ENCODE measurements at places on chromosomes 12 and 14.

DNA sequence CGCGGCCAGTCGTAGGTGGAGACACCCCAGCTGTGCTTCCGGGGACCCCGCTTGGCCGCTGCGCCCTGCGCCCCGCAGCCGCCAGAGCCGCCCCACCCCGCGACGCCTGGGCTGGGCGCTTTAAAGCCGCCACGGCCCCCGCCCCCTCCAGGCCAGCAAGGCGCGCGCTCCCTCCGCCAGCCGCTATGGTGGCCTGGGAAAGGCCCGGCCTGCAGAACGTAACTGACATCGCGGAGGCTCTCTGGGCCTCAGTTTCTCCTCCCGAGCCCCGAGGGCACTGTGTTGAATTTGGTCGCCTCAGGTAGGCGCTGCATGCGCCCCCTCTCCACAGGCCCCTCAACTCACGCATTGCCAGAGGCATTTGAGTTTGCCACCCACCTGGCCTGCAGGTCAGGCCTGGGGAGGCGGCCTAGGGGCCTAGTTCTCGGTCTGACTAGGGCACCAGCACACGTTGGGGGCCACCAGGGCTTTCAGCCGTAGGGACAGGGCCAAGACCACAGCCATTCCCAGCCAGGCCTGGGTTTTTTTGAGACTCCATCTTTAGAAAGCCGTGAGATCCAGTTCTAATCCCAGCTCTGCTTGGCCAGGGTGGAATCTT, at the start of gene NGB:
Gene NGB (minus strand): TSS at position 94 of the 598 bp plus-strand sequence. CDS start 269 bp downstream, outside the sequence.
- DNase-seq = no peak

DNA sequence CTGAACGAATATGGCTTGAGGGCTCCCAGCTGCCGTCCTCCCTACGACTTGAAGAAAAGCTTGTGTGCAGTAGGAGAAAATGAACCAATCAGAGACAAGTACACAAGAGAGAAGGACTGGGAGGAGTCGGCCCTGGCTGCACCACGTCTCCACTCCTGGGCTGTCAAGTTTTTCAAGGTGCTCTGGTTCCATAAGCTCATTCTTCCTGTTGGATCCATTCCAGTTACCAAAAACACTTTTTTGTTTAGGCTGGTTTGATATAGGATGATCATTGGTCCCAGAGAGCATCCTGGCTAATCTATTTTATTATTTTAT, 2.8 kb upstream of the A2ML1 start:
- DNase-seq = no peak

GRCh38 chr14:81454572-81455218, 54.6 kb upstream of the STON2 start:
- no peak for DNase-seq

- no peak for DNase-seq
Observed at GRCh38 chr14:90612801-90613200, 203.4 kb downstream of the TTC7B start.

- DNase-seq = no peak
Observed at GRCh38 chr12:68114606-68115005, 44.9 kb downstream of the IFNG start.

GRCh38 chr12:68435299-68435637, 103.1 kb upstream of the MDM1 start:
- no peak for DNase-seq

DNA sequence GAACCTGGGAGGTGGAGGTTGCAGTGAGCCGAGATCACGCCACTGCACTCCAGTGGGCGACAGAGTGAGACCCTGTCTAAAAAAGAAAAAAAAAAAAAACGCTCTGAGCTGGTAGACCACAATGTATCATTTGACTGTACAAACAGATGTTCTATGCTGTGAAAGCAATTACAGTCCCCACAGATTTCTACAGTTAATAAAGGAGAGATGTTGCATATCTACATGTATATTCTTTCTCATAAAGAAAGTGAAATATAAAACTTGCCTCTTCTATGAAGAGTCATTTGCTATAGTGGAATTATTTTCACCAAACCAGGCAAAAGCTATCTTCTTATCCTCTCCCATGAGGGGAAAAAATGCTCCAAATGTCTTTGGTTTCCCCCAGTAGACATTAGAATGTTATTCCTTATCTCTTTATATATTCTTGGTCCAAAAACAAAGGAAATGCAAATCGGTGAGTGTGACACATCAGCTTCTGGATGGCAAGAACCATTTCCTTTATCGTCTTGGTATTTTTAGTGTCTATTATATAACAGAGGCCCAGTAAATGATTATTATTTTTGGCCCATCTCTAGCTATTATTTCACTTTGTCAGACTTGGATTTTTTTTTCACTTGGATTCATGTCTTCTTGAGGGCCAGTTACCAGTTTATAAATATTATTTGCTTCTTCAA, 230.4 kb downstream of the SSPN start:
- no peak for DNase-seq

- DNase-seq = no peak
Observed at GRCh38 chr14:75206190-75206589, 29.8 kb upstream of the TMED10 start.

GRCh38 chr12:130418251-130418650, 80.6 kb downstream of the PIWIL1 start:
- DNase-seq = peak; percentile 21

DNA sequence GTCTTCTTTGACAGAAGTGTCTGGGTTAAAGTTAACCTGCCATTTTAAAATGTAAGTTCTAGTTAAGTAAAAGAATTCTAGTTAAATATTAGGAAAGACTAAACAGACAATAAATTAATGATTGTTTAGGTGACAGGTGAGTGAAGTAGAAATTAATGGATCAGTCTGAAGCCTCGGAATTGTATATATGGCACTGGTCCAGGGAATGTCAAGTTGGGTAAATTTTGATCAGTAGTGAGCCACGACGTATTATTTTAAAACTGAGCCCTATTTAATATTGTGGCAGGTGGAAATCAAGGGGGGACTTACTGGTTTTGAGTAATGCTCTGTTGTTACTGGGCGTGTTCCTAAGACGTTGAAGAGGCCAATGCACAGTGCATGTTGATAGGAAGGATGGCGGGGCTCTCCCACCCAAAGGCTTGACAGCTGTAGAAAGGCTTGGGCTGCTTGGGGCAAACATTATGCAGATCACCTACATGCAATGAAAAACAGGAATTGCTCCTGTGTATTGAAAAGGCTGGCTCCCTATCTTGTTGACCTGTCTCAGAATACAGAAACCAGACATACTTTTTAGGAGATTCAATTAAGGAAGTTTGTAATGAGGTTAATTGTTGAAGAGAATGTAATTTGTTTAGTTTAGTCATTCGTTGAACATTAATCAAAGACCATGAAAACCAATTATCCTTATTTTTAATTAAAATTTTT, 5.9 kb upstream of the PPFIBP1 start:
- DNase-seq = no peak

DNA sequence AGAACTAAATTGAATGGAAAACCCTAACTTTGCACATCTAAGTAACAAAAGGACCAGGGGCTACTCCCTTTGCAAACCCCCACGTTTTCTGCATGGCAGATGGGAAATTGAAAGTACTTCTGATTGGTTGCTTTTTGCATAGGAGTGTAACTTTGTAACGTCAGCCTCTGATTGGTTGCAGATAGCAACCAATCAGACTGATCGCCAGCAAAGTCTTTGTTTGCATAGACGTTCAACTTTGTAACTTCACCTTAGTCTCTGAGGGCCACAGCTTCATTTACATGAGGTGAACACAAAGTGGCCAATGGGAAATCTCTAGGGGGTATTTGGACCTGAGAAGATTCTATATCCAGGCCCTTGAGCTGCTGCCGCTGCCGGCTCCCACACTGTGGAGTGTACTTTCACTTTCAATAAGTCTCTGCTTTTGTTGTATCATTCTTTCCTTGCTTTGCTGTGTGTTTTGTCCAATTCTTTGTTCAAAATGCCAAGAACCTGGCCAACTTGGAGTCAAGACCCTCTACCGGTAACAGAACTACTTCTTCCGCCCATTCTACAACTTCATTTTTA, 102.5 kb upstream of the PRICKLE1 start:
- no peak for DNase-seq

GRCh38 chr14:24426912-24427536, 2.4 kb downstream of the CBLN3 start:
- DNase-seq = no peak

DNA sequence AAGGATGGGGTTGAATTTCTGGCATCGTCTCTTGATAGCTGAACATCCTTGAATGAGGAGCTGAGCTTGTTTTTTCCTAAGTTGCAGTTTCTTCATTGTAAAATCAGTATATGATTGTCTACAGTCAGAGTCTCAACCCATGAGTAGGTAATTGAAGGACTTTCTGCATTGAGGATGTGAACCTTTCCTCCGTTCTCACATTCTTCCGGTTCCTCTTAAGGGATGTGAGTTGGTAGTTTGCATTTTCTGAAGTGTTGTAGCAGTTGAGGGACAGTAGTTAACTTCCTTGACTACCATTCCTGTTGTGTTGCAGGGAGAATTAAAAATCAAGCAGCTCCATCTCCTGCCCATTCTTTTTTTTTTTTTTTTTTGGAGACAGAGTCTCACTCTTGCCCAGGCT, 19.1 kb downstream of the TPCN1 start:
- no peak for DNase-seq

DNA sequence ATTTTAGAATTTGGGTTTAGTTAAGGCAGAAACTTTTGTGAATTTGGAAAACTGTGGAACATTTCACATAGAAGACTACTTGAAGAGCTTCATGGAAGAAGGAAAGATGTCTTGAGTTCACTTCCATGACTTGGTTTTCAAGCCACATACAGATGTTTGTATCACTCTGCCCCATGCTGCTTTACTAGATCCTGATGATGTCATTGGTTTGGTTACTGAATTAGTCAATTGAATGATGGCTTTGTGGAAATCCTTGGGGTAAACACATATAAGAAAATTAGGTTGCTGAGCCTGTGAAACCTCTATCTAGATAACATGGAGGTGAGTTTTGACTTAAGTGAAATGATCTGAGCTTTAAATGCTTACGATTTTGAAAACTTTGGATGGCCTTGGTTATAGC, 90.6 kb downstream of the LRRK2 start:
- no peak for DNase-seq

GRCh38 chr14:22276913-22277816, 311.9 kb downstream of the DAD1 start:
- DNase-seq = no peak

DNA sequence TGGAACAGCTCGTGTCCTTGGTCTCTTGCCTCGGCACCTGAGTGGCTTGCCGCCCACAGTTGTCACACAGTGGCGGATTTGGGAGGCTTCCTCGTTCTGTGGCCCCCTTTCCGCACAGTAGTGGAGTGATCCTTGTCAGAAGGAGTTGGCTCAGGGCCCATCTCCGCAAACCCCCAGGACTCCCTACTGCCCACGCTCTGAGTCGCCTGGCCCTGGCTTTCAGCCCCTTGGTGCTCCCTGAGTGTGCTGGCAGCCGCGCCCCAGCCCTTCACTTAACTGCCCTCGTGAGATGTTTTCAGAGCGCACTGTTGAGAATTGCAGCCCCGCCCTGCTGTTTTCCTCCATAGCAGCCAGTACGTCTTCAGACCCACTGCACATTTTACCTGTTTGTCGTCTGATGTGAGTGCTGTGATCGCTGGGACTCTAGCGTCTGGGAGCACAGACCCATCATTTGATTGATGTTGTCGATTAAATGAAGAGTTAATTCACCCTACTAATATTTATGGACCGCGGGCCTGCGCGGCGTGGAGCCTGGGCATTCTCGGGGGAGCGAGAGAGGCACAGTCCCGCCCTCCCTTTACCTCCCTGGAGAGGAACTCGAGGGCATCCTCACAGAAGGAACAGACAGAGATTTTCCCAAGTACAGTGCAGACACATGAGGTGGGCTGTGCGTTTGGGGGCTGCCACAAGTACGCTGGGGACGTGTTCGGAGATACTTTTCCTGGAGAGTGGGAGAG, 91.8 kb downstream of the DDX51 start:
- DNase-seq = no peak

DNA sequence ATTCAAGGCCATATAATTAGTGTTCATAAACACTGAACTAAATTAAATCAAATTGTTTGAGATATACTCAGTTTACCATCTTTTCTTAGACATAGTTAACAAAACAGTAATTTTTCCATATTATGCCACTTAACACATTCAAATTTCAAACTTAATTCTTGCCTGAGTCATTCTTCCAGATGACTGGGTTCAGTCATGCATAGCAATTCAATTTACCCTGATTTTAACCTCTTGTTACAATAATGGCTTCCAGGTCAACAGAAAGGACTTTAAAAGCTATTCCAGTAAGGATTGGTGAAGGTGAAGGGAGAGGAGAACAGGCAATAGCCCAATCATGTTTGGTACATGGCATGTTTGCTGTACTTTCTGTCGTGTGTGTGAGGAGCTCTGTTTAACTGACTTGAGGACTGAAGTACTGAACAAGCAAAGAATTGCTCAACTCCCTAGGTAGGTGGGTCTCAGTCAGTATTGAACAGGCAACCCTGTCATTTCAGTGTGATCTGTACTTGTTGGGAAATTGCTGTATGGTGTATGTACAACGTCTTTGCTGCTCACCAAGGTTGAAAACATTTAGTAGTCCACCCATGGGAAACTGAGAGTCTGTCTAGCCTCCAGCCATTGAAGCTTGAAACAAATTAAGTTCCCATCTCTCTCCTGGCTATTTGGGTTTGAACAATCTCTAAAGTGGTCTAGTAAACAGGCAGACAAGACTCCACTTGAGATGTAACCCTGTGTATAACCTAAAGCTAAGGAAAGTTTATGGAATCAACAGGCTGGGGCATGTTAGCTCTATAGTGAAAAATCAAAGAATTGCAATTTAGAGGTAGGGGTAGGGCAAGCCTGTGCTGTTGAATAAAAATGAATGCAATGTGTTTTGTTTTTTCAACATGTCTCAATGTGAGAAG, 327.2 kb downstream of the BTG1 start:
- no peak for DNase-seq

DNA sequence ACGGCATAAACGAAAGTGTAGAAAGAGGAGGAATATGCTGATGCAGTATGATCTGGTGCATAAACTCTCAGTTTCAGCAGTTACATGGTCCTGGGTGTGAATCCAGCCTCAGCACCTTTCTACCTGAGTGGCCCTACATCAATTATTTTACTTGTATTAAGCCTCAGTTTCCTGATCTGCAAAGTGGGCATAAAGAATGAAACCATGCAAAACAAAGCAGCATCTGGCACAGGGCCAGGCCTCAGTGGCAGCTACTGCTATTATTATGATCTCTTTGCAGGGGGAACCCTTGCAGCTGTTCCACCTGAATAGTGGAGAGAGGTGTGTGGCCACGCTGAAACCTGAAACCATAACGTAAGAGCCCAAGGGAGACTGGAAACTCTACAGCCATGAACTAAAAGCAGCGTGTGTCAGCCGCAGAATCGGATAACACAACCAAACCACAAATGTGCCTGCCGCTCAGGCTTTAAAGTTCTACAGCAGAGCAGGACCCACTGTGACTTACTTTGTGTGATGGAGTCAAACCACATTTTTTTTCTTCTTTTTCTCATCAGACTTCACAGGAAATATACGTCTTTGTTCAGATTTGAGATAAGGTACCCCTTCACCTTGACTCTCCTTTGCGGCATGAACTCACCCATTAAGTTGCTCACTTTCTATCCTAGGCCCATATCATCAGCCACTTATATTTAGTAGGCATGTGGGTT, 29.2 kb upstream of the FOS start:
- no peak for DNase-seq

GRCh38 chr12:57874166-57875108, 27.9 kb upstream of the CTDSP2 start:
- DNase-seq = no peak

GRCh38 chr12:69350002-69350626, 1.9 kb downstream of the LYZ start:
- no peak for DNase-seq
